ENCODE measurements at places on chromosomes 16 and 17.

DNA sequence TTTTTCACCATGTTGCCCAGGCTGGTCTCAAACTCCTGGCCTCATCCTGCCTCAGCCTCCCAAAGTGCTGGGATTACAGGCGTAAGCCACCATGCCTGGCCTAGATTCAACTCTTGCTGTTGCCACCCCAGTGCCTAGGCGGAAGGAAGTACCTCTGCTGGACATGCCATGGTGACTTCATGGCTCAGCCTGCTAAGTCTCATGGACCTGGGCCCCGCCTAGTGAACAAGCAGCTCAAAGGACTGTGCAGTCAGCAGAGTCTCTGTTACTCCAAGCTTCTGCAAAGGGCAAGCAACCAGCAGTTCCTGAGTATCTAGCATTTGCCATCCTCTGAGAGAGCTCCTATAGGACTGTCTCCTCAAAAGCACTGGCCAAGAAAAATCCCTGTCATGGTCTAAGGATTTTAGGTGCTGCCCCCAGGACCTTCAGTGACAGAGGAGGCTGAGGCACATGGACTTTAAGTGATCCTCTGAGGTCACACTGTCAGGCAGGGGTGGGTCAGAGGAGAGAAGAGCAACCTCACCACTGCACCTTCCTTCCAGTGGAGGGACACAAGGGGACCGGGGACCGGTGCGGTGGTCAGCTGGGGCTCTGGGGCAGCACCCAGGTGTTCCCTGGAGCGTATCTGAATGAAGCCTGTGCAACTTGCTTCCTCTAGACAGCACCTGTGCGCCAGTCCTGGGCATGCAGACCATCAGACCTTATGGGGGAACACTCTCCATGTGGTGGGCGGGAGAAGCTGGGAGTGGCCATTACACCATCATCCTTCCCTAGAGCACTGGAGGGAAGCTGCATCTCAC lies 71.3 kb downstream of the IL21R start:
- peak; percentile 68 for ATAC-seq

DNA sequence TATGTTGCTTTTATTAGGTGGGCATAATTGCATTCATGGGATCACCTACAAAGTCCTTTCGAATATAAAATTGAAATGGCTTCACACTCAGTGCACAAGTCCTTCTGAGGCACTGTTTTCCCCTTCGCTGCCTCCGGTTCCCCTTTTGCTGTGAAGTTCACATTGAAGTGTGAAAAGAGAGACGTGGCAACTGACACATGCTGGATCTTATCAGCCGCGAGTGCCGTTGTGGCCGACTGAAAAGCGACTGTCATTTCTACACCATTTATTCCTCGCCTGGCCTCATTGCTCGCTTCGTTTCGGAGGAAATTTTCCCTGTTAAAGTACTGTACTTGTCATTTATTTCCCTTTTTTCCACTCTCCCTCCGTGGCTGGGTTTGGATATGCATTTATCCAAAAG lies 423.5 kb downstream of the MAF start:
- ATAC-seq = no peak

- ATAC-seq = no peak
Observed at GRCh38 chr16:53064081-53064578, 9.3 kb downstream of the CHD9 start.

- no peak for ATAC-seq
Observed at GRCh38 chr16:83258366-83258928, 549.3 kb upstream of the HSBP1 start.

DNA sequence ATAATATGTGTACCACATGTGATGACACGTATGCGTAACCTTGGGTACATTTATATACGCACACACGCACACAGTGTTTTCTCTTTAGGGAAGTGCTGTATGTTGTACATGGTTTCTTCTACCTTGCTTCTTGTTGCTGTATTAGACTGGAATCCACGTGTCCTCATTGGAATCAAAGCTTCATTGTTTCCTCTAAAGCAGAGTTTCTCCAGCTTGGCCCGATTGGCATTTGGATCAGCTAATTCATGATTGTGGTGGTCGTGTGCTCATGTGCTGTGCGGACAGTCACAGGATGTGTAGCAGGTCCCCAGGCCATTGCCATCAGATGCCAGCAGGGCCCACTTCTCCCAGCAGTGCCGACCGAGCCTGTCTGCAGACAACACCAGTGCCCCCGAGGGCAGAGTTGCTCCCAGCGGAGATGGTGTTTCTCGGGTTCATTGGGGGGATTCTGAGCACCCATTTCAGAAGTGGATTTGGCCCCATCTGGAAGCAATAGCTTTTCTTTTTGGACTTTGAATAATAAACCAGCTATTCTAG lies 148.4 kb downstream of the RPTOR start:
- no peak for ATAC-seq

GRCh38 chr17:78498848-78499247 lies 78.3 kb downstream of the DNAH17 start:
- ATAC-seq = no peak

- ATAC-seq = no peak
Observed at GRCh38 chr17:71149607-71150006, 971.2 kb upstream of the SOX9 start.

GRCh38 chr17:17540935-17541639 lies 44.9 kb upstream of the RASD1 start:
- no peak for ATAC-seq

GRCh38 chr16:85782451-85782850 lies 16.9 kb downstream of the EMC8 start:
- no peak for ATAC-seq

GRCh38 chr17:5391678-5392077 lies 27.8 kb downstream of the NUP88 start:
- ATAC-seq = no peak

DNA sequence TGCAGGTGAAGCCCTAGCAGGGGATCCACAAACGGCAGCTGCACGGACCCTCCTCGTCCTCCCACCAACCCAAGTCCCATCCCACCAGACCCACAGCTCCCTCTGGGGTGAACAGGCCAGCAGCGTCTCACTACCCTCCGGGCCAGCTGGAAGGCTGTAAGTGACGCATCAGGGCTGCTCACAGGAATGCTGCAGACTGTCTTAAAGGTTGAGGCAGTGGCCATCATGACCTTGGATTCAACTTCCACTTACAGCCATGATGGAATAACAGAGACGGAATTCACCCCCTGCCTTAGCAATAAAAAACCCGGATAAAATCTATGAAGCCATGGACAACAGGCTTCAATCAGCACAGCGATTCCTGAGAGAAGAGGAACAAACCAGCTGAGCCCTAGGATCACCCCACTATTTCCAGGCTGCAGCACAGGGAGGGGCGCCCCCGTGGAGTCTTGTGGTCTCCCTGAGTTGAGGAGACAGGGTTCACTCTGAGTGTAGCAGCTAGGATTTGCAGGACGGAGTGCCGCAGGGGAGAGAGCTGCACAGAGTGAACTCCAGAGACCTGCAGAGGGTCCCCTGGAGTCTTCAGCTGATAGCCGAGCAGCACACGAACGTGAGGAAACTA lies 10.5 kb downstream of the FAM83G start:
- no peak for ATAC-seq

DNA sequence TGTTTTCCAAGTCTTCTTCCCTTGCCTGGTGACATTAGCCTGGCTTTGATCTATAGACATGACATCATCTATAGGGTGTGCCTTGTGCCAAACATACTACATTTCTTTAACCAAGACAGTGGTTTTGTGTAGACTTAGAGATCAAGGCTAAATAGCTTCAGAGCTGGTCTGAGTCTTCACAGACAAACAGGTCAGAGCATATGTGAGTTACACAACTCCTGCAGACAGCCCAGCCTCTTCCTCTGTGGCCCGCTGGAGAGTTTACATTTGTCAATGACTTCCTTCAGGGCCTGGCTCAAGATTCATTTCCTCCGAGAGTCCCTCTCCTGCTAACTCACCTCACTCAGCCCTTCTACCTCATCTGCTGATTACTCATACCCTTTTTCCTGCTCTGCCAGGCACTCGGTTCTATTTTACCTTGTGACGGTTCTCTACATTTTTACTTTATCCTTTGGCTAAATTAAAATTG lies 73.1 kb upstream of the TANC2 start:
- ATAC-seq = peak; percentile 98

- no peak for ATAC-seq
Observed at GRCh38 chr16:70682239-70683145, 3.4 kb downstream of the MTSS2 start.

DNA sequence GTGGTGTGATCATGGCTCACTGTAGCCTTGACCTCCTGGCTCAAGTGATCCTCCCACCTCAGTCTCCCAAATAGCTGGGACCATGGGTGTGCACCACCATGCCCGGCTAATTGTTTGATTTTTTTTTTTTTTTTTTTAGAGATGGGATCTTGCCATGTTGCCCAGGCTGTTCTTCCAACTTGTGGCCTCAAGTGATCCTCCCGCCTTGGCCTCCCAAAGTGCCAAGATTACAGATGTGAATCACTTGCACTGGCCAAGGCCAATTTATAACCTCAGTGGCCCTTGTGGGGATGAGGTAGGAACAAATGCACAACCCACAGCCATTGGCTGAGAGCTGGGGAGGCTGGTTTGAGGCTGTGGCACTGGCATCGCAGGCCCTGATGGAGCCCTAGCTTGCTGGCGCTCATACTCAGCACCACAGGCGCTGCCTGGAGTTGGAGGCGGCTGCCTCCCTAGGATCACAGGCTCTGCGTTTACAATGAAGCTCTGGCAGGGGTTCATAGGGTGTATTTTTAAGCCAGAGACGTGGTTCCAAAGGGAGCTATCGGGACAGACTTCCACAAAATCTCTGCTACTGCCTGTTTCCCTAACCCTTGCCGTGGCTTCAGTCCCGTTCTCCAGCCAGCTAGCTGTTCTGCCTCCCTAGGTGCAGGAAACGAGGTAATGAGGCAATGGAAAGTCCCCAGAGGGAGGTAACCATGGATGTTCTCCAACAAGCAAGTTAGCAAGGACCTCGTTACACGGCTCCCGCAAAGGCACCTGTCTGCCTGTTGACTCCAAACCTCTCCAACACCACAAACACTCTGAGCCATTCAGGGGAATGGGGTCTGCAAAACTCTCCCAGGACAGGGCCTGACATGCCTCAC lies 2.9 kb downstream of the ABCA3 start:
- no peak for ATAC-seq

DNA sequence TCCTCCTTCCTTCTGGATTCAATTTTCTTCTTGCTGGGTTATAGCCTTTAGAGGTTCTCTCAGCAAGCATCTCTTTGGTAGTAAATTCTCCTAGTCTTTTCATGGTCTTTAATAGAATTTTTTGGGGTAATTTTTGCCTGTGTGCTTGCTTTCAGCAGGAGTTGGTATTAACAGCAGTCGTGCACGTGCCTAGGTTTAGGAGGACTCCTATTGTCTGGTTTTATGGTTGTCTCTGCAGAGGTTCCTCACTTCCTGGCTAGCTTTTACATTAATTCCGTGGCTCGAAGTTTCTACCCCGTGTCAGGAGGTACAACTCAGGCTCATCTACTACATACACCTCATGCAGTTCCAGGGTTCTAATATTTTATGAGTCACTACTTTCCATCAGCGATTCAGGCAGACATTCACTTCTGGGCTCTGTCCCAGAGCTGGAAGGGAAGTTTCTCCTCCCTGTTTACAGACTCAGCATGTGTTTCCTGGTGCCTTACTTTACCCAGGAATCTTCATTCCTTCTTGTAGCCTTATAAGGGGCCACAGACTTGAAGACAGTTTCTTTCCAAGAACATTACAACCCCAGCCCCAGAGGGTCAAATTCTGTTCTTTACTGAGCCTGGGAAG lies 643.6 kb downstream of the HS3ST4 start:
- ATAC-seq = no peak

DNA sequence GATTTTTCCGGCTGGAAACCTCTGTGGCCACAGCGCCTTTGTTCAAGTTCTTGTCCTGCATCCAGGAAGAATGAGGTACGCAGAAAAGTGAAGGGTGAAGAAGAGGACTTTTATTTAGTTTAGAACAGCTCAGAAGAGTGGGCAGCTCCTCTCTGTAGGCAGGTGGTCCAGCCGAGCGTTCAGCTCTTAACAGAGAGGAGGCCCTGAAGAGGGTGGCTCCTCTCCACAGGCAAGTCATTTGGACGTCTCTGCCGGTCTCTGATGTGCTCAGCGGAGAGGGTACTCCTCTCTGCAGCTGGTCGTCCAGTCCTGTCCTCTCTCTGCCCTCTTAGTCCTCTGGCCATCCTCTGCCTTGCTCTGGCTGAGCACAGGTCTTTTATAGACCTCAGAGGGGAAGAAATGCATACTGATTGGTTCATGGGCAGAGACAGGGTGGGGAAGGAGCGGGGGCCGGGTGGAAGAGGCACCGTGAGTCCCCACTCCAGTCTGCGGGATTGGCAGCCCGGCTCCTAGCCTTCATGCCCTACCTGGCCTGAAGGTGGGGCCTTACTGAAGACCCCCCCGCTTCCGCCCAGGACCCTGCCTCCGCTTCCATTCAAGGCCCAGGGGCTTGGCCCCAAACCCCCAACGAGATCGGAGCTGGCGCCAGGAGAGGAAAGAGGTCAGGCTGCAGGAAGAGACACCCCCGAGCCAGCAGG lies 70.0 kb upstream of the NKD1 start:
- peak; percentile 7 for ATAC-seq

- ATAC-seq = no peak
Observed at GRCh38 chr17:78524870-78525510, 52.2 kb downstream of the DNAH17 start.

GRCh38 chr16:4615384-4616046 lies 827 bp upstream of the UBALD1 start:
- peak; percentile 0 for ATAC-seq

GRCh38 chr17:74738051-74738996 lies 1.3 kb downstream of the RAB37 start:
- ATAC-seq = peak; percentile 30

DNA sequence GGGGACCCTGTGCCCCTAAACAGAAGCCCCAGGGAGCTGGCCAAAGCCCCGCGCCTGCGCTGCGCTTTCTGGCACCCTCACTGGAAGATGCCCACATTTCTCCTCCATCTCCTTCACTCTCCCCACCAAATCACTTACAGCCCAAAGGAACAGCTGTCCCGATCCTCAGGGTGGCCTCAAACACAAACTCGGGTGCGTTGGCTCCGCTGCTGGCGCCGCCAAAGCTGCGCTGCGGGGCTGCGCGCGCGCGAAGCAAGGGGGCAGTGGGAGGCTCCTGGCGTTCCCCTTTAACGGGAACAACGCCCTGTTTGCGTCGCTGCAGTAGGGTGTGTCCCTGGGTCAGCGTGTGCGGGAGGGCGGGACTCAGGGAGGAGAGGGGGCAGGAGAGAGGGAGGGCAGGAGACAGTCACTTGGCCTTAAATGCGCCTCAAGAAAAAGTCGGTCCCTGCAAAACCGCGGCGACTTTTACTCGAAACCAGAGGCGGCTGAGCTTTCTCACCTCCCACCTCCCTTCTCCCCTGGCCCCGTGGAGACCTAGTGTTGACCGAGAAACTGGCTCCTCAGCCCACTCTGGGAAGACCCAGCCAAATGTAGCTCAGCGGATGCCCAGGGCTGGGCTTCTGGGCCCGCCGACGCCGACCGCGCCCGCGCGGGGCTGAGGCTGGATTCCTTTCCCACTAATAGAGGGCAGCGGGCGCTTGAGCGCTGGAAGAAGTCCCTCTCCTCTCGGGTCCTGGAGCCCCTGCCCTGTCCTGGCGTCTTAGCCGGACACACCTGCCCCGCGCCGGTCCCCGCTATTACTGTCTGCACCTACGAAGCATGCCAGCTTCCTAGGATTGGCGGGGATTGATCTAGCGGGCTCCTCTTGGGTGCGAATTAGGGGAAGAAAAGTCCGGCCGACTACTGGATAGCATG lies 2.6 kb downstream of the PMP22 start:
- peak; percentile 67 for ATAC-seq

Measured in esophagus mucosa (tissue), 1 donor.